Activated naive CD8-positive, alpha-beta T cell treated with anti-CD3 and anti-CD28 coated beads, Interleukin-2, amount 50 U/mL, for 24 hours (primary cell): ENCODE measurements at places on chromosomes 3 and 15.

- no peak for DNase-seq
These were observed 135.8 kb upstream of the CTDSPL start for GRCh38 chr3:37725842-37726241.

DNA sequence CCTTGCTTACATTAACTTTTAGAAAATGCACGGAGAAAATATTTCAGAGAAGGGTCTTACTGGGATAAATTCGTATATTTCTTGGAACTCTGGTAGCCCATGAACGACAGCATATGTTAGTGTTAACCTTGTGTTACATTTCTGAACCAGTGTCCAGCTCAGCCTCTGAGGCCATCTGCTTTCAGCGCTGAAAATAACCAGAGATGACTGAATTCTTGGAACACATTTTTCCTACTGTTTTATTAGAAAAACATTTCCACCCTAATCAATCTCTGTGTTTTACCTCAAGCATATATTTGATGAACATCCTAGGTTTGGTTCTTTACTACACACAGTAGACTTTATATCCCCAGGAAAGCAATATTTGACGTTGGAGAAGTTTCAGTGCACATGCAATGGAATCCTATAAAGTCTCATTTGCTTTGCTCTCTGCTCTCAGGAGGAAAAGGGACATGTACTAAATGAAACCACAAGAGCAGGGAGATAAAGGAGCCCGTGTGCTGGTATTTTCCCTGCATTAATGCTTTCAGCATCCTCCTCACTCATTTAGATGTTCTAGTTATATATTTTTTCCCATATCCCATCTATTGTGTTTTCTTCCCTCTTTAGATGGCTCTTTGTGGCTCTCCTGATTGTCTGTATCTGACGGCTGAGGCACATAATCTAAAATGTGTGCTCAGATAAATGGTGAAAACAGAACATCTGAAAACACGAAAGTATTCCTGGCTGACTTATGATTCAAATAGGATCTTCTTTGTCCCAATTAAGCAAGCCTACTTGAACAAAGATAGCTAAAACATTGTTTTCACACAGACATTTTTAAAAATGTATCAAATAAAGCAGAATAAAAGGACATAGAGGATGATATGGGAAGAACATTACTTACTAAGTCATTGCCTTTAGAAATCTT, 151.7 kb upstream of the KCNMB2 start:
- DNase-seq = no peak

DNA sequence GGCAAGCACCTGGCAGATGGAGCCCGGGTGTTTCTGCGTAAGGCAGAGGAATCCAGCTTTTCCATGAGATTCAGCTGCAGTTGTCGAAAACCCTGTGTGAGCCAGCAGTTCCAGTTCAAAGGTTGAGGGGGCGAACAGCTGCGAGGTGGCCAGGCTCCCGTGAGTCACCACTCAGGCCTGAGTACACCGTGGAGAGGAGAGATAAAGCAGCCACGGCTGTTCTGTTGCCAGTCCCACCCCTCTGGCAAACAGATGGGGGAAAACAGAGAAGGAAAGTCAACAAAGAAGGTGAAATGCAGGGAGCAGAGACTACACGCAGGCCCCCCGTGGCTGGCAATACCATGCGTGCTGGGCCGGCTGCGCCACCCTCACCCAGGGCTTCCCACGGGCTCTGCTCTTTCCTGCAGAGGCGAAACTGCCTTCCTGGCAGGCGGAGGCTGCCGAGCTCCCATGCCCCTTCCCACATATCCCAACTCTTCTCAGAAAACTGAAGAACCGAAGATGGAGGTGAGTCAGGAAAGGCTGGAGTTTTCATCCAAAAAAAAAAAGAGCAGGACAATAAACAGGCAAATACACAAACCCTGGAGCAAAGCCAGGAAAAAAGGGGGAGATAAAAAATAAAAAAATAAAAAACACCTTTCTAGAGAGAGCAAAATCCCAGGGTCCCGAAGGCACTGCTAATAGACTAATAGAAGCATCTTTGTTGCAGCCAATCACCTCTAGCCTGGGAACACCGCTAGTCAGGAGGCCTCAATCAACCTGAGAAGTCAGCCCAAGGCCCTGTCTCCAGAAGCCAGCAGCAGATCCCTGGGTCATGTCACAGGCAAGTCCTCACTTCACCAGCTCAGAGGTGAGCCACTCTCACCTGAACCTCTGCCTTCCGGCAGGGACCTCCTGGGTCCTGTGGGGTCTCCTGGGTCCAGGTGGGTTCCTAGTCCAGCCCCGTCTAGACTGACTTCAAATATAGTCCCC, 37.7 kb downstream of the FAM174B start:
- no peak for DNase-seq

DNA sequence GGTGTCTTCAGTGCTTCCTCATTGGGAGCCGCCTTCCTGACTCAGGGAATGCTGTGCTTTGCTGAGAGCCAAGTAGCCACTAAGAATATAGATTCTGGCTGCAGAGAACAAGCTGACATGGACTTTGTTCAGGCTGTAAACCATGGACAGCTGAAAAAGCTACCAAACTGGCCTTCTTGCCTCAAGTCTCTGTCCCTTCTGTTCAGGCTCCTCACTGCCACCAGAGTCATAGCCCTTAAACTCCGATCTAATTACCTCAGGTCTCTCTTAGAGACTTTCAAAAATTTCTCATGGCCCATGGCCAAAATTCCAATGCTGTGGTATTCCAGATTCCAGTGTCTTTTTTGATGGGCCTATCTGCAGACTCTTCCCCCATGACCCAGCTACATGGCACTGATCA, 19.4 kb upstream of the PTX3 start:
- DNase-seq = no peak

- no peak for DNase-seq
These were observed 257.6 kb downstream of the SLC9A9 start for GRCh38 chr3:143590660-143591059.
